ENCODE measurements at places on chromosomes 1 and 21.

- DNase-seq: no peak
Observed at GRCh38 chr1:97906567-97907241, 14.1 kb downstream of the DPYD start.

- DNase-seq: no peak
Observed at GRCh38 chr1:164780111-164780812, 221.3 kb downstream of the PBX1 start.

DNA sequence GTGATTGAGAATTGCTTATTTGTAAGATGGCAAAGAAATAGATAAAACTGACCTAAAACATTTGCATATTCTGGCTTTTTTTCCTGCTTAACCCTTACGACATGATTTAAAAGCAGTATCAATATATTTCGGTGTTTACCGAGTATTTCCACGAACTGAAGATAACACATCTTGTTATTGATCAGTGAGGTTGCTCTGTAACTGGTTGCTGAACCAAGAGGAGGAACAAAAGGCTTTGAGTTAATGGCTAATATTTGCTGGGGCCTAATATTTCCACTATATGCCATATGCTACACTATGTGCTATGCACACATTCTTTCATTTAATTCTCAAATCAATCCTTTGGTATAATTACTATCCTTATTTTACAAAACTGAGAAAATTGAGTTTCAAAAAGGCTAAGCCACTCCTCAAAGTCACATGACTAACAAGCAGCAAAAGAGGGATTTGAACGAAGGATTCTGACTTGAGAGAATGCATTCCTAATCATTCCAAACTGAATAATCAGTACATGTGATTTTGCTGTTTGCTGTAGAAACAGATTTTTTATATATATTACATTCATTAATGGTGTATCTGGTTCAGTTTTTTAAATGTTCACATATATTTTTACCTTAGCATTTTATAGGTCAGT lies 346.0 kb downstream of the USP25 start:
- DNase-seq: no peak

DNA sequence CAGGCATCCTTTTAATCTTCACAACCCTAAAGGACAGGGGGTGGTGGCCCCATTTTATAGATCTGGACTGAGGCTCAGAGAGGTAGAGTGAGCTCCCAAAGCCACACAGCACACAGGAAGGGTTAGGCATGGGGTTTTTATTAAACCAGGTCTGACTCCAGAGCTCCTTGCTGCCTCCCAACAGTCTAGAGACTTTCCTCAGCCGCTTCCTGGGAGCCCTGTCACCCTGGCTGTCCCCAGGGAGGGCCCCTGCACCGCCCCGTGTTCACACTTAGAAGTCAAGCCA lies 8.0 kb upstream of the EPHA8 start:
- no peak for DNase-seq

- peak; percentile 17 for DNase-seq
Observed at GRCh38 chr1:1181129-1181937, 7.7 kb downstream of the TTLL10 start.

DNA sequence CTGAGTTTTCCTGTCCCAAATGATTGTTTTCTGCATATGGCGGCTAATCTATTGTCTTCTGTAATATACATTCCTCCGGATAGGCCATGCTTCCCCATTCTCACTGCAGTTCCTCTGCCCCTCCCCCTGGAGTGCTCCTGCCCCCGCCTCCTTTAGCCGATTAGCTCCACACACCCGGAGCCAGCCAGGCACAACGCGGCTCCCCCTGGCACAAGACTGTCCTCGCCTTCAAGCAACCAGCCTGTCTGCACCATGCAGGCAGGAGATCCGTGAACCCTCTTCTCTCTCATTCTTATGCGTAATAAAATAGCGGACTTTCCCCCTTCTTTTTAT lies 18.0 kb downstream of the SERTAD4 start:
- no peak for DNase-seq

DNA sequence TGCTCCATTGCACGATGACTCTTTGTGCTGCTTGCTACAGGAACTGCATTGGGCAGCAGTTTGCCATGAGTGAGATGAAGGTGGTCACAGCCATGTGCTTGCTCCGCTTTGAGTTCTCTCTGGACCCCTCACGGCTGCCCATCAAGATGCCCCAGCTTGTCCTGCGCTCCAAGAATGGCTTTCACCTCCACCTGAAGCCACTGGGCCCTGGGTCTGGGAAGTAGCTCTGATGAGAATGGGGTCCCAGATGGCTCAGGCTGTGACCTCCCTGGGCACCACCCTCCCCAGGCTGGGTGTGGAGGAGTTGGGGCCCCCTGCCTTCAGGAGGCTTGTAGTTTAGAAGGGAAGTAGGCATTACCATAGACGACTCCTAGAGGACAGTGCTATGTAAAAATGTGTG lies 19.7 kb downstream of the CYP4B1 start:
- no peak for DNase-seq

DNA sequence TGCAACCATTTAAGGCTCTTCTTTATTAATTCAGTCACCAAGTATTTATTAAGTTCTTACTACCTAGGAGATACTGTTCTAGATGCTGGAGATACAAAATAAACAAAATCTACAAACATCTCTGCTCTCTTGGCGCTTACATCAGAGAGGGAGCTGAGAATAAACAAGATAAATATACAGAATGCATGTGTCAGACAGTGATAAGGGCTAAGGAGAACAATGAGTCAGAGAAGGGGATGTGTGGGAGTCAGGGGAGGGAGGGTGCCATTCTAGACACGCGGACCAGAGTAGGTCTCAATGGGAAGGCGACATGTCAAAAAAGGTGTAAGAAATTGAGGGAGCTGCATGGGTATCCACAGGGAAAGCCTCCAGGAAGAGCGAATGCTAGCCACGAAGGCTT lies 393.2 kb downstream of the RWDD3 start:
- no peak for DNase-seq

GRCh38 chr1:219189952-219190351 lies 16.3 kb downstream of the LYPLAL1 start:
- no peak for DNase-seq

DNA sequence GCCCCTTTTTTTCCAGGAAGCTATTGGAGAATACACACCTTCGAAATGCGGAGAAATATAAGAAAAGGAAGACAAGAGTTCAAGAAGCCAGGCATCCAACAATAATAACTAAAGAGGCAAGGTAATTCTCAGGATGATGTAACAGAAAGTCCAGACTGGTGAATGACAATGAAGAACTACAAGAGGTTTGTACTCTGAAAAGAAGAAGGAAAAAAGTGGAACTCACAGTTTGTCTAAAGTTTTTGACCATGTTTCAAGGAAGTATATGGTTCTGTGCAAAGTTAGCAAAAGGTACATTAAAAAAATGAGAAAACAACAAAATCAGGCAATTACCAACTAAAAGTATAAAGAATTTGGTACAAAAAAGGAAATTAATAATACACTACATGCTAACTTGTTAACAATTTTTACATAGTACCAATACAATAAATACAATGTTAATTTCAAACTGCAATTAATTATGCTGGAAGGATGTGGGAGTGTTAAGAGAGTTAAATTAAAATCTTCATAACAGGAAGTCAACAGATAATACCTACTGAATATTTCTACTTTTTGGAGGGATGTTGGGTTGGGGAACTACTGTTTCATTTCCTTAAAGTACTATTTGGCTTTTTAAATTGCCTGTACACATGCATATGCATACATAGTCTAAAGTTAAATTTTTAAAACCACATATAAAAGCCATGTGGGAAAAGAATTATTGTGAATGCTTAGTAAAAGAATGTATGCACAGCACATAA lies 12.9 kb upstream of the CD55 start:
- no peak for DNase-seq

GRCh38 chr1:39922251-39922688 lies 20.6 kb upstream of the MYCL start:
- DNase-seq: no peak

DNA sequence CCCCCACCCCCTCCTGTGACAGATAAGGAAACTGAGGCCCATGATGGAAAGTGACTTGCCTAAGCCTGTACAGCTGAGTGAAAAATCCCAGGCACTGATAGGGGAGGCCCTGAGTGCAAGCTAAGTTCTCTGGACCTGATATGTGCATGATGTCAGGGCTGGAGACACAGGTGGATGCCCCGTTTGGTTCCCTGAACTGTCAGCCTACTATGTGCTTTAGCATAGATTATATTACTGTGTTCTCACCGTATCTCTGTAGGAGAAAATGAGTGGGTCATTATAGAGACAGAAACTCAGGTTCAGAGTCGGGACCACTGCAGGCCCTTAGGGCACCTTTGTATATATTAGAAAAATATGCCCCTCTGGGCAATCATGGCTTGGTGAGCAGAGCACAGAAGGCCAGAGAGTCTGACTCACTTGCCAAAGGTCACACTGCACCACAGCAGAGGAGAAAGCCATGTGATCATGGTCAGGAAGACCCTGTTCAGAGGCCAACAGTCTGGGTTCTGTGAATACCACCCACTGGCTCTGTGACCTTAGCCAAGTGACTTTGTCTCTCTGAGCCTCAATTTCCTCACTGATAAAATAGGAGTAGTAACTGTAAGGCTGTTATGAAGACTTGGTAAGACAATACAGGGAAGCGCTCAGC lies 145.8 kb upstream of the WNT4 start:
- no peak for DNase-seq

GRCh38 chr1:238779716-238780115 lies 606.7 kb upstream of the CHRM3 start:
- DNase-seq: no peak

GRCh38 chr1:110736900-110737605 lies 62.3 kb upstream of the KCNA3 start:
- DNase-seq: no peak

GRCh38 chr1:232628335-232629249 lies 1.3 kb downstream of the SIPA1L2 start:
- no peak for DNase-seq
